ENCODE measurements at places on chromosomes 3 and 15. TPM values are rescaled to one million over a fixed set of nuclear protein-coding genes. Genes with fewer than 3 reads are reported as not detected.

GRCh38 chr3:14280326-14280725 is 101.7 kb downstream of the LSM3 start:
- no peak for DNase-seq

GOLGA6L9 gene
- 3.7 TPM for total RNA-seq

- no peak for DNase-seq
Observed at GRCh38 chr15:89781891-89782618, 5.9 kb downstream of the MESP2 start.

- DNase-seq: no peak
Observed at GRCh38 chr3:42831321-42831713, 22.1 kb downstream of the ACKR2 start.

All from skin of body (tissue), 3 donors.